ENCODE measurements at places on chromosomes 12 and 14. TPM values are rescaled to one million over a fixed set of nuclear protein-coding genes. Genes with fewer than 3 reads are reported as not detected.
A peak's percentile ranks its signal among the peaks of the same experiment; 100 is the strongest.

GRCh38 chr12:2034633-2035430 is 18.0 kb upstream of the CACNA1C start:
- H3K27ac ChIP-seq: peak overlapping the region; percentile 38
- H3K36me3 ChIP-seq: no peaks in the 10 kb centered on the region
- peaks cover 13% of the 10 kb centered on the region for H3K4me1 ChIP-seq
- H3K4me3 ChIP-seq: peak overlapping the region; percentile 41
- peaks cover 55% of the 10 kb centered on the region for H3K27me3 ChIP-seq
- peak; percentile 82 for DNase-seq

GRCh38 chr12:119129827-119130434 is 48.8 kb upstream of the HSPB8 start:
- no peaks in the 10 kb centered on the region for H3K36me3 ChIP-seq
- H3K27me3 ChIP-seq: no peaks in the 10 kb centered on the region
- H3K4me3 ChIP-seq: no peak overlapping the region
- no peaks in the 10 kb centered on the region for H3K4me1 ChIP-seq
- no peak overlapping the region for H3K27ac ChIP-seq
- DNase-seq: no peak

DNA sequence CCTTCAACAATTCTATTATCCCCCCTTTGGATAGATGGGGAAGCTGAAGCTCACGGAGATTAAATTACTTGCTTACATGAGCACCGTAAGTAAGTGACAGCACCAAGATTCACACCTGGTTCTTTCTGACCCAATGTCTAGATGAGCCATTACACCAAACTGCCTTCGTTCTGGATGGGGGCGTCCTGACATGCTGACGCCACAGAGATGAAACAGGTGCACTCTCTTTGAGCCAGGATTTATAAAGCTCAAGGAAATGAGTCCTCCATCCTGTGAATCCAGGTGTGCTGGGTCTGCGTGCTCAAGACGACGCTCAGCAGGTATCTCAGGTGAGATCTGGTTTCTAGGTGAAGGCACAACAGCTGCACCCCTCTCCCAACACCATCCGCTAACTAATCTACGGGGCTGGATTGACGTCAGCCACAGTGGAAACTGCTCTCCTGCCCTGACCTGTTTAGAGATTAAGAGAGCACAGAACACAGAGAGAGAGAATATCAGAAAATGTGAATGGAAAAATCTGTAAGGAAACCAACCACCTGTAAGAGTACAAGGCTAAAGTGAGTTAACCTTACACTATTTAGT is 61.6 kb downstream of the KSR2 start:
- H3K4me3 ChIP-seq: no peak overlapping the region
- H3K27me3 ChIP-seq: peaks cover 7% of the 10 kb centered on the region
- no peaks in the 10 kb centered on the region for H3K36me3 ChIP-seq

Gene CD163
- total RNA-seq: not detected

- H3K27ac ChIP-seq: no peak overlapping the region
- no peak for DNase-seq
- H3K4me1 ChIP-seq: no peaks in the 10 kb centered on the region
- H3K27me3 ChIP-seq: no peaks in the 10 kb centered on the region
- no peak overlapping the region for H3K4me3 ChIP-seq
Measured at GRCh38 chr14:41498959-41499358, 107.7 kb upstream of the LRFN5 start.

Gene KLRB1
- 3.1 TPM for total RNA-seq

DNA sequence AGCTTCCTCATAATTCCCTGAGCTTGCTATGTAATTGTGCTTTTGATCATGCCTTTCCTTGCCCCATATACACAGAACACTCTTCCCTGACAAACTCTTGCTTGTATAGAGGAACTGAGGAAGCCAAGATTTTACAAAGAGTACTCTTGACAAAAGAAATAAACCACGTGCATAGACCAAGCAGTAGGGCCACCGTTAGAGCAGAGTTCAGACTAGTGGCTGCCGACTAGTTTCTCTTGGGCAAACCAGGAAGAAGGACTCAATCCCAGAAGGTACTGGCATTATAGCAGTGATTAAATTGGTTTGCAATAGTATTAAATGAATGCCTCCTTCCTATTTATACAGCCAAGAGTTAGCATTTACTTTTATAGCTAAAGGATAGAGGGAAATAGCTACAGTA is 146.1 kb downstream of the RAD51B start:
- H3K27ac ChIP-seq: no peak overlapping the region
- H3K4me1 ChIP-seq: peaks cover 4% of the 10 kb centered on the region
- no peak overlapping the region for H3K4me3 ChIP-seq
- H3K36me3 ChIP-seq: peaks cover 15% of the 10 kb centered on the region
- no peaks in the 10 kb centered on the region for H3K27me3 ChIP-seq
- DNase-seq: no peak

- no peak for DNase-seq
- no peak overlapping the region for H3K4me3 ChIP-seq
- peaks cover 4% of the 10 kb centered on the region for H3K27me3 ChIP-seq
Measured at GRCh38 chr12:63893170-63893569, 48.7 kb downstream of the SRGAP1 start.

GRCh38 chr12:132554845-132555630 is 55.3 kb downstream of the LRCOL1 start:
- peaks cover 14% of the 10 kb centered on the region for H3K4me1 ChIP-seq
- peak; percentile 39 for DNase-seq
- no peaks in the 10 kb centered on the region for H3K36me3 ChIP-seq
- H3K4me3 ChIP-seq: no peak overlapping the region

Gene RPGRIP1
- not detected for total RNA-seq

Gene KCNA1
- total RNA-seq: not detected

Gene KRT85
- total RNA-seq: not detected

Gene KLRK1
- total RNA-seq: 0.12 TPM

GRCh38 chr12:57001448-57001906 is 4.9 kb downstream of the ZBTB39 start:
- H3K36me3 ChIP-seq: peaks cover 39% of the 10 kb centered on the region
- H3K27ac ChIP-seq: peak overlapping the region; percentile 0
- H3K4me3 ChIP-seq: no peak overlapping the region

GRCh38 chr12:130218682-130219081 is 56.4 kb downstream of the FZD10 start:
- no peak overlapping the region for H3K27ac ChIP-seq
- peaks cover 2% of the 10 kb centered on the region for H3K27me3 ChIP-seq
- H3K4me3 ChIP-seq: no peak overlapping the region
- H3K36me3 ChIP-seq: no peaks in the 10 kb centered on the region
- H3K4me1 ChIP-seq: no peaks in the 10 kb centered on the region

Gene CDH24
- total RNA-seq: 2.9 TPM

GRCh38 chr12:131028587-131029338 is 75.1 kb downstream of the ADGRD1 start:
- no peak for DNase-seq
- no peaks in the 10 kb centered on the region for H3K27me3 ChIP-seq
- no peak overlapping the region for H3K27ac ChIP-seq

DNA sequence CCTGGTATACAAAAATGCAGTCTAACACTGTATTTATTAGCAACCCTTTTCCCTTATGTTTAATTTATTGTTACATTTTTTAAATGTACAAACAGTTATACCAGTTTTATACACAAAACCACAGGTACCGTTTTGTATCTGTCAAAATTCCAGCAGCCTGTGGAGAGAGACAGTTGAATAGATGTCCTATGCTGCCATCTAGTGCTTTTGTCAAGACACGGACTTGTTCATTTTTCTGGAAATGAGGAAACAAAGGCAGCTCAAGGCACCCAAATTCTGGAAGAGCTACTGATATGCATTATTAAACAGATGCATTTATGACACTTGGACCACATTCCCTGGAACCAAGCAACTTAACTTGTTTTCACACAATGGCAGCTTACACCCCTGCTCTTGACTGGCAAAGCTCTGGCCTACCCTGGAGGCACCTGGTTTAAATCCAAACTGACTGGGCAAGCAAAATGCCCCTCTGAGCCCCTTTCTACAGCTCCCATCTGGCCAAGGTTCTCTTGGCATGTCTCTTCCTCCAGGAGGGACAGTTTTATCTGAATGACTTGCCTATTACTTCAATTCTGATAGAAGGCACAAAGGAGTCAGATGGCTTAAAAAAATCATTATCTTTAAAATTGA is 286.9 kb upstream of the PRKD1 start:
- no peaks in the 10 kb centered on the region for H3K36me3 ChIP-seq
- no peak overlapping the region for H3K4me3 ChIP-seq

DNA sequence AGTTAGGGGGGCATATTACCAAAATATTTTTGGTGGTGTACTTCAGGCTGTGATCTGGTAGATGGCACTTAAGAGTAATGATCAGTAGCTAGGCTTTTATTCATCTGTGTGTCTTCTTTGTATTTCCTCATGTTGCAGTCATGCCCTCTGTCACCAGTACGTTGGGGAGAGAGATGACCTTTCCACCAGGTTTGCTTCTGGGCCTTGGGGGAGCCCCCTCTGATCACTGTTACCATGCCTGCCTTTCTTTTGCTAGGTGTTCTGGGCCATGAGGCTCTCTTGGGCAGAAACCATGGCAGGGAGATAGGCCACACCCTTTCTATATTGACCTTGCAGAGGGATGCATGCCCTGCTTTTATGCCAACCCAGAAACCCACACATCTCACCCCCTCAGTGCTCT is 208.5 kb downstream of the RAD51B start:
- DNase-seq: no peak
- no peak overlapping the region for H3K4me3 ChIP-seq
- peaks cover 1% of the 10 kb centered on the region for H3K36me3 ChIP-seq
- no peak overlapping the region for H3K27ac ChIP-seq

DNA sequence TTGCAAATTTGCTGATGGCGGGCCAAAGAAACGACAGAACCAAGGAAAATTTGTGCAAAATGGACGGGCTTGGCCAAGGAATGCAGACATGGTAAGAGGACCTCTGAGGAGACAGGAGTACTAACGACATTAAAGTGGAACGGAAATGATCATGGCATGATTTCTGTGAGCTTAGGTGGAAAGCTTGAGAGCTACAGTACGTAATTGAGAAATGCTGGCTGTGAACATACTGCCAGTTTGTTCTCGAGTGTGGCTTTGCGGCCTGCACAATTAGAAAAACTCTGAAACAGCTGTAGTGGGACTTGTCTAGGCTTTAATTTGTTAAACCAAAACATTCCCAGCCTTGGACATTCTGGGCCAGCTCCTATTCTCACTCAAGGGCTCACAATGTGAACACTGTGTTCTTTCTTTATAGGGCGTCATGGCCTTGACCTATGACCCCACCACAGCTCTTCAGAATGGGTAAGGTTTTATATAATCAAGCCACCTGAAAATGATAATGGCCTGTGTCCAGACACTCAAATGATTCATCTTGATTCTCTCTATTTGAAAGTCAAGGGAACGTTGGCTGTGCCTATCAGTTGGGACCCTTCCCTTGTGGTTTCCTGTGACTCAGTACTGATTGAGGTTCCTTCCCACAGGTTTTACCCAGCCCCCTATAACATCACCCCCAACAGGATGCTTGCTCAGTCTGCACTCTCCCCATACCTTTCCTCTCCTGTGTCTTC is 48.5 kb downstream of the BAZ2A start:
- DNase-seq: peak; percentile 17
- H3K27me3 ChIP-seq: no peaks in the 10 kb centered on the region
- no peaks in the 10 kb centered on the region for H3K36me3 ChIP-seq
- no peak overlapping the region for H3K4me3 ChIP-seq

DNA sequence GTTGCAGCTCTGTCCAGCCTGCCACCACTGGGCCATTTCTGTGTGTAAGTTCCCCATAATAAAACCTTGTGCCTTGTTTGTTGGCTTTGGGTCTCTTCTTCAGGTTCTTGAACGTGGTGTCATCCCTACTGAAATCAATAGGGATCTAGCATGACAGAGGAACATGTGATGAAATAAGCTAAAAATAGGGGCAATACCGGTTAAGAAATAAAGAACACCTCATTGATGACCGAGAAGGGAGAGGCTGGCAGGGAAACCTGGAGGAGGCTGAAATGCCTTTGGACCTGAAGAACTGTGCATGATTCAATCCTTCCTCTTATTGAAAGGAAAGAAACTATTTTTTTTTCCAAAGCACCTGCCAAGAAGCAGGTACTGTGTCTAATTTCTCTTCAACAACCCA is 172.3 kb downstream of the PPM1H start:
- peaks cover 2% of the 10 kb centered on the region for H3K27me3 ChIP-seq
- no peak for DNase-seq
- H3K36me3 ChIP-seq: no peaks in the 10 kb centered on the region
- H3K4me1 ChIP-seq: peaks cover 9% of the 10 kb centered on the region
- H3K27ac ChIP-seq: no peak overlapping the region

DNA sequence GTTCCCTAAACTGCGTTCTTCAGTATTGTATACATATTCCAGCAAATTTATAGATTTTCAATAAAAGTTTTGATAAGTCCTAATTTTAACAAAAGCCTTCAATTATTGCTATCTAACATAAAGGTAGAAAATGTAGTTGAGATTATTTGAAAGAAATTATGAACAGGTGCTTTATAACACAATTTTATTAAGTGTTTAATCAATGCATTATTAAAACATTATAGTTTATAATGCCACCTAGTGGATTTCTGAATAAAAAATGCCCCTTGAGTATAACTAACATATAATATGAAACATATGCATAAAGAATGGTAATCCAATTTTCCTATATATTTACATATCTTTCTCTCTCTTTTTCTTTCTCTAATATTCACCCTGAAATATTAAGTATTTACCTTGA is 515.3 kb downstream of the SLC6A15 start:
- H3K4me3 ChIP-seq: no peak overlapping the region
- H3K4me1 ChIP-seq: no peaks in the 10 kb centered on the region
- no peak for DNase-seq

DNA sequence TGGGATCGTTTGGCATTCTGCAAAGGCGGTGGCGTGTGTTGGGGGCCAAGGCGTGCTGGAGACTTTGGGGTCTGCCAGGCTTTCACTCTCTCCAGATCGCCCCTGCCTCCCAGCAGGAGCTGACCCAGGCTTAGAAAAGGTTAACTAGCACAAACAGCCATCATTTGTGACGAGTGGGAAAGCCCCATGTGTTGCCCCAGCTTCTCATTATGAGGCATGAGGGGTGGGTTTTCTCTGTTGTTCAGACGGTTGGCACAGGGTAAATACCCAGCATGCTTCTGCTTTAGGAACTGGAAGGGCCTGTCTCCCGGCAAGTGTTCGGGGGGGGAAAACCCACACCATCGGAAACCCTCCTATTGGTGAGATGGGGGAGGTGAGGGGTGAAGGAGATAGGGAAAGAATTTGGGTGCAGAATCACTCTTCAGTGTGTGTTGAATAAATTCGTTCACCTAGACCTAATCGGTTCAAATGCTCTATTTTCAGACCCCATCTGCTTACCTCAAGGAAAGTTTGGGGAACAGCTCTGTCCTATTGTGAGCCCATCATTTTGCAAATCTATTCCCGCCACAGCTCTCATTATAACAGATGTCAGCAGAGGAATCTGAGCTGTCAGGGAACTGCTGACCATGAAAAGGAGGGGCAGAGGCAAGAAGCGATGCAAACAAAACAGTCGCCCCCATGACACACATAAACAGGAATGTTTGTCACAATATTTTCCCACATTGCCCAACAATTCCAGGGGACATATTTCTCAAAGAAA is 34.7 kb upstream of the C12orf42 start:
- no peaks in the 10 kb centered on the region for H3K36me3 ChIP-seq
- DNase-seq: no peak
- H3K4me3 ChIP-seq: no peak overlapping the region
- no peaks in the 10 kb centered on the region for H3K4me1 ChIP-seq
- H3K27me3 ChIP-seq: peaks cover 2% of the 10 kb centered on the region
- H3K27ac ChIP-seq: no peak overlapping the region

Measured in activated CD4-positive, alpha-beta T cell treated with anti-CD3 and anti-CD28 coated beads, Interleukin-2, amount 10 ng/mL, durations not matched to agents 7 days and 5 days (primary cell).